ENCODE measurements at places on chromosomes 6 and 20. TPM values are rescaled to one million over a fixed set of nuclear protein-coding genes. Genes with fewer than 3 reads are reported as not detected.

CABLES2 gene
- total RNA-seq = 19.9 TPM

DNA sequence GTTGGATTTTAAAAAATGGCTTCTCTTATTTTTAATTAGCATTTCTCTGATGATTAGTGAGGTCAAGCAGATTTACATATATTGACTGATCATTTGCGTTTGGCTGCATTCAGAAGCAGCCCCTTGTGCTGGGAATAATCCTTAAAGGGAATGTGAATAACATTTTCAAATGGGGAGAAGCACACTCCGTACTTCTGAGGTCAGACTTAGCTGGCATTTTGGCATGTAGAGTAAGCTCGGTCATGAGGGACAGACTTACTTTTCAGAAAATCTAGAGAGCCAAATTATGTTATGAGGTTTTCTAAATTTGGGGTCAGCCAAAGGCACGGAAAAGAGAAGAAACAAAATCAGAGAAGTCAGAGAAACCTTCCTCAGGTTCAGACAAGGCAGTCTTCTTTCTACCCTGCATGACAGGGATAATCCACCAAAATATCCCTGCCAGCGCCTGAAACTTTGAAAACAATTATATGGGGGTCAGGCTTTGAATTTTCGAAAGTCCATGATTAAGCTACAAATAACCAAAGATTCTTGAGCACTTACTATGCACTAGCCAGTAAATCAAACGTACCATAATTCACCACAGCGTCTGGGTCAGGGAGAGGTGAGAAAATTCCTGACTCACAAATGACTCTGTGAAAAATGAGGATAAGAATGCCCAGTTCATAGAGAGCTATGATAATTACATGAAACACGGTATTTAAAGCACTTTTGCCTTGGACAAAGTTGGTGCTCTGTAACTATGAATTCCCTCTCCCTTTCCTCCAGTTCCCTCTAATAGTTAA, 44.9 kb downstream of the ADAT2 start:
- DNase-seq = peak; percentile 96

GRCh38 chr6:25755483-25755882, 941 bp downstream of the SLC17A4 start:
- no peak for DNase-seq

RBPJL gene
- total RNA-seq = not detected

GRCh38 chr20:53408691-53409446, 184.8 kb downstream of the ZNF217 start:
- DNase-seq = no peak
